ENCODE measurements at places on chromosomes 13 and 19.

- DNase-seq = no peak
Measured at GRCh38 chr13:39315796-39316195, 277.5 kb downstream of the NHLRC3 start.

DNA sequence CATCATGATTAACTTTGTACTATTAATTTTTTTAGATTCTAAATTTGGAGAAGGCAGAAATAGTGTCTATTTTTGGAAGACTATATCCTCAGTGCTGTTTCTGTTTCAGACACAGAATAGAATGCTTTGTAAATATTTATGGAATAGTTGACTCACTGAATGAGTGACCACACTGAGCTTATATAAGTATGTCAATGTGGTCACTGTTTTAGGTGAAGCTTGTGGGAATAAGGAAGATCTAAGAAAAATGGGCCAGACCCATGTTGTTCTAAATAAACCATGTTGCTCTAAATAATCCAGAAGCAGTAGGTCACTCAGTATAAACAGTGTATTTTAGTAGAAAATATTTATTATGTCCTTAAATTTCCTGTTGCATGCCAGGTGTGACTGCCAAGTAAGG, 45.5 kb upstream of the DACH1 start:
- DNase-seq = no peak

GRCh38 chr19:42512130-42512636, 16.1 kb downstream of the CEACAM1 start:
- no peak for DNase-seq

DNA sequence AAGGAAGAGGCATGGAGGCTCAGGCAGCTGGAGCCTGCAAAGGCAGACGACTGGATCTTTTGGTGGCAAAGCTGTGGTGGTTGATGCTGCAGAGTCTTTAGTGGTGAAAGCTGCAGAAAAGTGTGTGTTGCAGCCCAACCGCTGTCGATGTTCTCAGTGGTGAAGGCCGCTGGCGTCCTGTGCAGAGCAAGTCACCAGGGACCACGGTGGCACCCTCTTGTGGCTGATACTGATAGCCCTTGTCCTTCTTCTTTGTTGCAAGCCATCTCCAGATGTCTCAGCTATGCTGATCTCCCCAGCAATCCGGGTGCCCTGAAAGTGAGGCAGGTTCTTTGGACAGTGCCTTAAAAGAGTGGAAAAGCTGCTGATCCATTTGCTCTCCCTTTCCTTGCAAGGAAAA, 610.9 kb upstream of the PCDH9 start:
- DNase-seq = no peak

DNA sequence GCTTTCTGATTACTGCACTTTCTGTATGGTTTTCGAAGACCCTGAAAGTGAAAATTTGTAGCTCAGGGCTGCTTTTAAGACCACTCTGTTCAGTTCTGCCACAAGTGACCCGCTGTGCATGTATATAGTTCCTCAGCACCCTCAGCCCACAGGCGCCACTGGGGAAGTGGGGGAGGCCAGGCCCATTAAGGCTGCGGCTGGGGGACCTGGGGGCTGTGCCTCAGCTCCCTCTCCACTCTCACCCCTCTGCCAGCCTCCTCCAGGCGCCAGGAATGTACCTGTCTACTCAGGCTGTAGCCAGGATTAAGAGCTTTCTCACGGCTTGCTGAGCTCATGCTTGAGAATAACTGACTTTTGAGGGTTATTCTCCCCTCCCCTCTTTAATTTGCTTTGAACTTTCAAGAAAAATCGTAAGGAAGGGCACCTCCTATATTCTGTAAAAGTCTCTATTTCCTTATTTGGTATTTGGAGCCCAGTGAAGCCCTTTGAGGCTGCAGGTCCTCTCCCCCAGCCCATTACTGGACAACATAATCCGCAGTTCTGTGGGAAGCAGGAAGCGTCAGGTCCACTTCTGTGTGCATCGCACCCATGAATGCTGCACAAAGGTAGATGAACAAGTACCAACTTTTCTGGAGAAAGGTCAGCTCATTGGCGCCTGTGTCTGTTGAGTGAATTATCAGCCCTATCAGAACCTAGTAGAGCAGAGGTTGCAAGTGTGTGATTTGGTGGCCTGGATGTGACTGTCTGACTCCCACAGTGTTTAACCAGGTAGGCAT, 29.6 kb downstream of the GJA3 start:
- DNase-seq = no peak

DNA sequence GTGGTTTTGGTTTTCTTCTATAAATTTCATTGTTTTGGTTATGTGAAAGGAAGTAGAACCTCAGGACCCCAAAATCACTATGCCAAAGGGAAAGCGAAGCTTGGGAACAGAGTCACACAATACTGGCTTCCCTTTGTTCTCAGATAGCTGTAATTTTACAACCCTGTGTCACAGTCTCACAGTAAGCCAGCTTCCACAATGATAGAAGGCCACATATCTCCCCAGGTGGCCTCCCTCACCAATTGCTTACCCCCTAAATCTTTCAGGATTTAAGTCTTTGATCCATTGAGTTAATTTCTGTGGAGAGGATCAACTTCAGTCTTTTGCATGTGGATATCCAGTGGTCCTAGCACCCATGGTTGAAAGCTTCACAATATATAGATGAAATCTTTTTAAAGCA, 58.7 kb downstream of the SLC15A1 start:
- DNase-seq = no peak

GRCh38 chr19:50551715-50552187, 16.5 kb downstream of the LRRC4B start:
- DNase-seq = no peak

GRCh38 chr19:1843646-1844394, 4.5 kb downstream of the REXO1 start:
- no peak for DNase-seq

GRCh38 chr19:42111811-42112210, 20.4 kb downstream of the POU2F2 start:
- no peak for DNase-seq

DNA sequence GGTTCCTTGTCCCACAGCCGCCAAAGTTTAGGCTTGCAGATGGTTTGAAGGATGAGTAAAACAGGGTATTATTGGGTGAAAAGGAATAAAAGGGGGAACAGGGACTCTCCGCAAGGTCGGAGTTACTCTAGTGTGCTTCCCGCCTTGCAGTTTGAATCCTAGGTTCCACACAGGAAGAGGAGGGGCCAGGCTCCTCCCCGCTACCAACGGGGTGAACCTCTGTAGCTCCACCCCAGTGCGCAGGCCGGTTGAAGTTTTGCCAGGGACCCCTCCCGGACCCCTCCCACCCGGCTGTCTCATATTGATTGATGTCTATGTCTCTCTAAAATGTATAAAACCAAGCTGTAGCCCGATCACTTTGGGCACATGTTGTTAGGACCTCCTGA, 11.6 kb upstream of the GTF2F2 start:
- DNase-seq = no peak

Measured in DMS79 treated with DMSO at 0.1 percent for 48 hours (cell line).